ENCODE measurements at places on chromosomes 13 and 19.

DNA sequence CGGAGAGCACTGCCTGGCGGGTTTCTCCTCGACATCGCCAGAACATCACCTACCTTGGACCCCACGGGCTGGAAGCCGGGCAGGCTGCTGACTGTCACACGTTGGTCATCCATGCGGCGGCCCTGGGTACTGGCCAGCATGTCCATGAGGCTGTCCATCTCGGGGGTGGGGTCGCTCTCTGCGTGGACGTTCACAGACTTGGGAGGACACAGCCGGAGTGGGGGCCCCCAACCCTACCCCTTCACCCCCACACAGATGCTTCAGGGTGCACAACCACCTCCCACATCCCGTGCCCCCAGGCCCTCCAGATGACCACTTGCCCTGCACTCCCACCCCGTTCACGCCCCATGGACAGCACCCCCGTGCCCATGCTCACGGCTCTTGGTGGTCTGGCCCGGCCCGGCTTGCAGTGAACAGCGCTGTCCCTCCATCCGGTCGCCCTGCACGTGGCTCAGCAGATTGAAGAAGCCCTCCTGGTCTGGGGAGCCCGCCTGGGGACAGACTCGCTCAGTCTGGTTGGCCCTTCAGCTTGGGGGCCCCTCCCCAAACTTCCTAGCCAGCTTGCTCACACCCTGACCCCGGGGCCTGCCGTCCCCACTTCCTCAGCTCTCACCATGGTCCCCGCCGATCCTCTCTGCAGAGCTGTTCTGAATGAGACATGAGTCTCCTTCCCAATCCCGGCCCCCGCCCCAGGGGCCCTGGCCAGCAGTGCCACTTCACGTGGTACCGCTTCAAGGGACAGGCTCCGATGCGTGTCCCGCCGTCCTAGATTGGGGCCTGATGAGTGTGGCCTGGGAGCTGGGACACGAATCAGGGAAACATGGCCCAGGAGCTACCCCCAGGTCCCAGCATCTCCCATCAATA, 947 bp downstream of the PCP2 start:
- no peak for DNase-seq

DNA sequence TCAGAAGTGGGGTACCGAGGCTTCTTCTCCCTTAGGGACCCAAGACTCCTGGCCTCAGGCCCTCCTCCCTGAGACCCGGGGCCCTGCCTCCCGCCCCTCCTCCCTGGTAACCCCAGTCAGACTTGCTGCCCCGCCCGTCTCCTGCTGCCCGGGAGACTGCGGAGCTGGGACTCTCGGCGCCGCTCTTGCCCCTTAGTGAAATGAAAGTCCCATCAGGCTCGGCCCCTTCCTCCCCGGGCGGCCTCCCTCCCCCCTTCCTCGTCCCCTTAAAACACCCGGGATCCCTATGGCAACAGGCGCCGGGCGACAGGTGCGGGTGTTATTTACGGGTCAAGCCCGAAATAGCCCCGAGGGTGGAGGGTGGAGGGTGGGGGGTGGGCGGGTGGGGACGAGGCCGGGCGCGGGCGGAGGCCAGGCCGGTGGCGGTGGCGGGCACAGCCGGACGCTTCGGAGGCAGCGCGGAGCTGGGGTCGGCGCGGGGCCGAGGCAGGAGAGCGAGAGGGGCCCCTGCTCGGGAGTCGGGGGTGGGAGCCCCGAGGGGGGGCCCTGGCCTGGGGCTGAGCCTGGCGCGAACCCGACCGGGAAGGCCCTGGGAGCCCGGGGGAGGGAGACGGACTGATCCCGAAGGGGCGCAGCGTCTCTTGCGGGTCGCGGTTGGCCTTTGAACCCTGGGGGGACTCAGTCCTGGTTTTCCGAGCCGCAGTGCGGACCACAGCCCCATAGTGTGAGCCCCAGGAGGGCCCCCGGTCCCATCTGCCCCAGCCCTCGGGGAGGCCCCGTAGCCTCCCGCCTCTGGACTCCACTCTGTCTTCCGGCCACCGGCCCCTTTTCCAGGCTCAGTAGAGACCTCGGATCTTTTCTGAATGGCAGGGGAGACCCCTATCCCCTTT, at the start of gene CACNG6:
TSS of gene CACNG6 (plus strand) at position 414 of the 890 bp plus-strand sequence. CDS start 1,241 bp downstream, outside the sequence.
- no peak for DNase-seq

DNA sequence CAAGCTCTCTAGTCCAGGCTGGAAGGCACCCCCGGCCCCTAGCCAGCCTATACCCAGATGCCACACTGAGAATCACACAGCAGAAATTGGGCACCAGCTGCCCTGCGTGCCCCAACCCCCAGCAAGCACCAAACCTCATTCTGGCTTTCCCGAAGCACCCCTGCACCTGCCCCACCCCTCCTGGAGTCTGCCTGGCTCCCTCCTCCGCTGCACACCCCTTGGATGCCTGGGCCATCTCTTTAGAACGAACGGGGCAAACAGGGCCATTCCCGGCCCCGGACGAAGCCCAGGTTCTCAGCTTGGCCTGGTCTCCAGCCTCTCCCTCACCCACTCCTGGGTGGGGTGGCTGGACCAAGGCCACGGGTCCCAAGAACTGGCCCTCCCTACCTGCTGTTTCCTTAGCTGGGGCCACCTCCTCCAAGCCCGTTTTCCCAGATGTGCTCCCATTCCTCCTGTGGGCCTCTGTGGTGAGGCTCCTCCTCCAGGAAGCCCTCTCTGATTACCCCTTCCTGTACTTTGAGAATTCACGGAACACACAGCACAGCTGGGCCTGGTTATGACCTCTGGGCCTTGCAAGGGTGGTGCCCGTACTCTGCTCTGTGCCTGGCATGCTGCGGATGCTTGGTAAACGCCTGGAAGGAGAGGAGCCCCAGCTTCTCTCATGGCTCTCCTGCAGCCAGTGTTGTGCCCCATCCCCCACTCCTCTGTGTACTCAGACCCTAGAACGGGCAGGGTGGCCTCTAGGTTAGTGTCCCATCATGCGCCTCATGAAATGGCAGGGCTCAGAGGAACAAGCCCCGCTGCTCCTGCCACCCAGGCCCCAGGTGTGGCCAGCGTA, 21.4 kb downstream of the CEBPG start:
- DNase-seq = no peak

GRCh38 chr13:51577690-51578089, 6.6 kb upstream of the WDFY2 start:
- DNase-seq = no peak

DNA sequence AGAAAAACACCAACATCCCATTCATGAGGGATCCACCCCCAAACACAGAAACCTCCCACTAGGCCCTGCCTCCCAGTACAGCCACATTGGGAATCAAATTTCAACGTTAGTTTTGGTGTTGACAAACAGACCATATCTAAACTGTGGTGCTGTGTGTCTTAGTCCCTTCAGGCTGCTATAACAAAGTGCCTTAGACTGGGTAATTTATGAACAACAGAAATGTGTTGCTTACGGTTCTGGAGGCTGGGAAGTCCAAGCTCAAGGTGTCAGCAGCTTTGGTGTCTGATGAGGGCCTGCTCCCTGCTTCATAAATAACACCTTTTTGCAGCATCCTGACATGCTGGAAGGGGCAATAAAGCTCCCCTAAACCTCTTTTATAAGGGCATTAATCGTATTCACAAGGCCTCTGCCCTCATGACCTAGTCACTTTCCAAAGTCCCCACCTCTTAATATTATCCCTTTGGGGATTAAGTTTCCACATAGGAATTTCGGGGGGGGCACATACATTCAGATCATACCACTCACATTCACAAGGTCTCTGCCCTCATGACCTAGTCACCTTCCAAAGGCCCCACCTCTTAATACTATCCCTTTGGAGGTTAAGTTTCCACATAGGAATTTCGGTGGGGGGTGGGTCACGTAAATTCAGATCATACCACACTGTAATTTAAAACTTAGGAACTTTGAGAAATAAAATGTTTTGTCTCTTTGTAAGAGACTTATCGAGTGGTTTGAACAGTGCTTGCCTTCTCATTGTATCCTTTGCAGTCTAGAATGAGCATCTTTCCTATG, 27.5 kb downstream of the ZNF507 start:
- no peak for DNase-seq

GRCh38 chr13:113115363-113116205, 7.0 kb upstream of the F10 start:
- DNase-seq = no peak

DNA sequence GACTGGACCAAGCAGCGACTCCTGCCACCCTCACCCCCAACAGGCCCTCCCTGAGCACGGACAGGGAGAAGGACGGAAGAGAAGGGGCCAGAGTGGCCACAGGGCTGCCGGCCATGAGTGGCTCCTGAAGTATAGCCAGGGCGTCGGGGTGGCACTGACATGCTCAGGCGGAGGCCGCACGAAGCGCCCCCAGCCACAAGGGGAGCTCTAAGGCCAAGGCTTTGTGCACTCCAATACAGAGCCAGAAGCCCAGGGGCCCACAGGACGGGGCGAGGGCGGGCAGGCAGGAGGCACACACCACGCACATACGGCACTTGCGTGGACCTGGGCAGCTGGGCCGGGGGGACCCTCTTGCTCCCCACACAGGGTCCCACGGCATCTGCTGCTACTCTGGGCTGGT, 52.0 kb downstream of the KLF2 start:
- DNase-seq = no peak

DNA sequence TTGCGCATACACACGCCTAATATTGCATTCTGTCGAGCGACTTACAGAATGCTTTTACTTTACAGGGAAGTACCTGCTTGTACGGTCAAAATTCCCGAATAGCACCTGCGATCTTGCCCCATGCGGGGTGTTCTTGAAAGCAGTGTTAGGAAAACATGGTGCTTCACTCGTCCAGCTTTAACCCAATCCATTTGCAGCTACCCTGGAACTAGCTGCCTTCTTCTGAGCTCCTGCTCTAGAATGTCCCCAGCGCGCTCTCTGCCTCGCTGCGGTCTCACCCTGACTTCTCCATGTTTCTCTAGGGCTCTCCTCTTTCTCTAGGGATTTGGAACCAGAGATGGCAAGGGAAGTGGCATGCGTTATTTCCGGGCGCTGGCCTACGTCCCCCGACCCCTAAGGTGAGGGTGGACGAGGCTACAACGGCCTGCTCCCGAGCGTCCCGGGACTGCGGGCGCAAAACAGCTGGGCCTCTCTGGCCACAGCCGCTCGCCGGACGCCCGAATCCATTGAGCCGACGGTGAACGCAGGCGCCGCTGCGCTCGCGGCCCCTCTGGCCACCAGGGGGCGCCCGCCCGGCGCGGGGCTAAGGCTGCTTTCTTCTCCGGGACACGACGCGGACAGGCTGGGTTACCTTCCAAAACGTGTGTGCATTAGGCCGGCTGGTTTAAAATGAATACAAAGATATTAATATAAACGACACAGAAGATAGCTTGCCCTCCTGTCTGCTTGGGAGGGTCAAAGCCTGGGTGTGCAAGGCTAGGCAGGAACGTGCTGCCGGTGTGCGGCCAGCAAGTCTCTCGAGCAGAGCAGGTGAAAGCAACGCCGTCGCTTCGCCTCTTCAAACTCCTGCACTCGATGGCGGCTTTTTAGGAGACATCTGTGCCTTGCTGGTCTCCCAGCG, 1.8 kb upstream of the SPRY2 start:
- DNase-seq = no peak

DNA sequence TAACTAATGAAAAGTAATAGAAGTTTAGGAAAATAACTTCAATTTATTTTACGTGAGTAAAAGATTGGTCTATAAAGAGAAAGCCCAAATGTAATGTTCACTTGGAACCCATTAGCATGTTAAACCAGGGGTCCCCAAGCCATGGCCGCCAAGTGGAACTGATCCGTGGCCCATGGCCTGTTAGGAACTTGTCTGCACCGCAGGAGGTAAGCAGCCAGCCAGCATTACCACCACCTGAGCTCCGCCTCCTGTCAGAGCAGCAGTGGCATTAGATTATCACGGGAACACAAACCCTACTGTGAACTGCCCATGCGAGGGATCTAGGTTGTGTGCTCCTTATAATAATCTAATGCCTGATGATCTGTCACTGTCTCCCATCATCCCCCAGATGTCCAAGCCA, 818.7 kb upstream of the GPC6 start:
- no peak for DNase-seq

GRCh38 chr13:98648686-98649085, 71.8 kb upstream of the STK24 start:
- DNase-seq = no peak

GRCh38 chr13:64277097-64277496, 2861.4 kb upstream of the PCDH20 start:
- no peak for DNase-seq

DNA sequence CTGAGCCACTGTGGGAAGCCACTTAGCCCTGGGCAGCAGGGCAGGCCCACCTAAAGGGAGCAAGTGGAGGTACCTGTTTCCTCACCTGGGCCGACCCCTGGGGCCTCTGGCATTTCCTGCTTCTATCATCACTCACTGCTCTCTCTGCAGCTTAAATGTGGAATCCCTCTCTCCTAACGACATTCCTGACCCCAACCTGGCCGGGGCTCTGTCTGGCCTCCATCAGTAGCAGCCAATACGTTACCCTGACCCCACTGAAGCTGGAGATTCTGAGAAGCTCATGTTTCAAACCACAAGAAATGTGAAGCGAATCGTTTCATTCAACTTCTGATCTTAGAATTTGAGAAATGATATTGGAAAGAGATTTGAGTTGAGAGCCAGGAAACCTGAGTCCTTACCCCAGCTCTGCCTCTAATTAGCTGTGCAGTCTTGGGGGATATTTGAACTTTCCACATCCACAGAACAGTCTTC, 39.9 kb downstream of the DOCK9 start:
- DNase-seq = no peak

- no peak for DNase-seq
These were observed 343.1 kb upstream of the ARGLU1 start for GRCh38 chr13:106911020-106911419.

DNA sequence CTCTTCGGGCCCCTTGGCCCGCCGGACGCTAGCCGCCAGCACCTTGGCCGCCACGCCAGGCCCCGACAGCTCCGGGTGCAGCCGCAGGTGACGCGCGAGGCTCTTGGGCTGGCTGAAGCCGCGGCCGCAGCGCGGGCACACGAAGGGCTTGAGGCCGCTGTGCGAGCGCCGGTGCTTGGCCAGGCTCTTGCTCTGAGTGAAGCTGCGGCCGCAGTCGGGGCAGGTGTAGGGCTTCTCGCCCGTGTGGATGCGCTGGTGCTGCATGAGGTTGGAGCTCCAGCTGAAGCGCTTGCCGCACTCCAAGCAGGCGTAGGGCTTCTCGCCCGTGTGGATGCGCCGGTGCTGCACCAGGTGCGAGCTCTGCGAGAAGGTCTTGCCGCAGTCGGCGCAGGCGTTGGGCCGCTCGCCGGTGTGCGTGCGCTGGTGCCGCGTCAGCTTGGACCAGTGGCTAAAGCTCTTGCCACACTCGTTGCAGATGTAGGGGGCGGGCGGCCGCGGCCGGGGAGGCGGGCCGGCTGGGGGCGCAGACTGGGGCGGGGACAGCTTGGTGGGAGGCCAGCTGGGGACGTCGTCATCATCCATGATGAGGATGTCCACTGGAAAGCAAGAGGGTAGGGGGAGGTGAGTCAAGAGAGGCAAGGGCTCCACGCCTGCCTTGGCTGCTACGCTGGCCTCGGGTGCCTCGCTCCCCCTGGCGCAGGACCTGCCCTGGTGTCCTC, 32.4 kb downstream of the ZNF787 start:
- DNase-seq = no peak

DNA sequence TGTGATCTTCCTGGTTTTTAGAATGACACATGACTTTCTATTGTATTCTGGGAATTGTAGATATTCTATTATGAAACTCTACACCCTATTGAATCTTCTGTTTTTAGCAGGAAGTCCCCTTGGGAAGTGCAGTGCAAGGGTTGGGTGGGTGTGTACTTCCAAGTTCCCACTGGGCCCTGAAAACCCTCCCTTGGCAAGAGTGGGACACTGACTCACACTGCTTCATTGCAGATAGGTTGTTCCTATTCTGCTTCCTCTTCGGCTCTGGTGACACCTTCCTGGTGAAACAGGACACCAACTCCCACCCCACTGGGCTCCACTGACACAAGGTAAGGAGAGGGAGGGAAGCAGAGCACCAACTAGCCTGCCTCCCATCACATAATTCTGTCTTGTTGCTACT, 121.8 kb downstream of the KCTD12 start:
- DNase-seq = no peak

All from D721Med (cell line).